GM10248 (cell line): ENCODE measurements at places on chromosomes 3 and 15.

DNA sequence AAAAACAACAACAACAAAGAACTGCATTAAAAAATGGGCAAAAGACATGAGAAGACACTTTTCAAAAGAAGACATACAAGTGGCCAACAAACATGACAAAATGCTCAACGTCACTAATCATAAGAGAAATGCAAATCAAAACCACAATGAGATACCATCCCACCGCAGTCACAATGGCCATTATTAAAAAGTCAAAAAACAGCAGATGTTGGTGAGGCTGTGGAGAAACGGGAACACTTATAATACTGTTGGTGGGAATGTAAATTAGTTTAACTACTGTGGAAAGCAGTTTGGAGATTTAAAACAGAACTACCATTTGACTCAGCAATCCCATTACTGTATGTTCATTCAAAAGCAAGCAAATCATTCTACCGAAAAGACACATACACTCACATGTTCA, 15.1 kb downstream of the EIF1B start:
- DNase-seq = no peak

- DNase-seq = no peak
Observed at GRCh38 chr3:173553635-173554280, 156.2 kb downstream of the NLGN1 start.

DNA sequence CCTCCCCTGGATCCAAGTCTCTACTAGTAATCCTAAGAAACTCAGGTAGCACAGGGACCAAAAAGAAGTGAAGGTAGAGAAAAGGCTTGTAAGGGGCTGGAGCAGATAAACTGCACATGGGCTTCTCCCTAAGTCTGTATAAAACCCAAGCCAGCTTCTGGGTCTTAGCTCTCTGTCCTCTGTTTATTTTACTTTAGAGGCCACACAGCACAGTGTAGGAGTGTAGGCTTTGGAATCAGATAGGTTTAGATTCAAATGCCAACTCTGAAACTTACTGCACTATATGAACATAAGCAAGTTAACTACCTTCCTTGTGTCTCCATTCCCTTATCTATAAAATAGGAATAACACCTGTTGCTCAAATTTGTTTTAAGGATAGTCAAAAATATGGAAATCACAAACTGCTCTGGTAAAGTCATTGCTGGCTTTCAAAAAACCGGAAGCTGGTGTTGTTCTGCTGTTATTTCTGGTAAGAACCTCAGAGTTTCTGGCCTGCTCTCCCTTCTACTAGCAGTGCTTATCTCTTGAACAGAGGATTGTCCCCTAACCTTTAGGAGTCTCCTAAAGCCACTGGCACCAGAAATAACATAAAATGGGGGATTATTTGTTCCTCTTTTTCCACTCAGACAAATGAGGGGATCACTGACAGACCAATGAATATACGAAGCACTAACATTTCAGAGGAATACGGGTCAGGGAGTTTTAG, 33.8 kb downstream of the PIK3R4 start:
- no peak for DNase-seq

DNA sequence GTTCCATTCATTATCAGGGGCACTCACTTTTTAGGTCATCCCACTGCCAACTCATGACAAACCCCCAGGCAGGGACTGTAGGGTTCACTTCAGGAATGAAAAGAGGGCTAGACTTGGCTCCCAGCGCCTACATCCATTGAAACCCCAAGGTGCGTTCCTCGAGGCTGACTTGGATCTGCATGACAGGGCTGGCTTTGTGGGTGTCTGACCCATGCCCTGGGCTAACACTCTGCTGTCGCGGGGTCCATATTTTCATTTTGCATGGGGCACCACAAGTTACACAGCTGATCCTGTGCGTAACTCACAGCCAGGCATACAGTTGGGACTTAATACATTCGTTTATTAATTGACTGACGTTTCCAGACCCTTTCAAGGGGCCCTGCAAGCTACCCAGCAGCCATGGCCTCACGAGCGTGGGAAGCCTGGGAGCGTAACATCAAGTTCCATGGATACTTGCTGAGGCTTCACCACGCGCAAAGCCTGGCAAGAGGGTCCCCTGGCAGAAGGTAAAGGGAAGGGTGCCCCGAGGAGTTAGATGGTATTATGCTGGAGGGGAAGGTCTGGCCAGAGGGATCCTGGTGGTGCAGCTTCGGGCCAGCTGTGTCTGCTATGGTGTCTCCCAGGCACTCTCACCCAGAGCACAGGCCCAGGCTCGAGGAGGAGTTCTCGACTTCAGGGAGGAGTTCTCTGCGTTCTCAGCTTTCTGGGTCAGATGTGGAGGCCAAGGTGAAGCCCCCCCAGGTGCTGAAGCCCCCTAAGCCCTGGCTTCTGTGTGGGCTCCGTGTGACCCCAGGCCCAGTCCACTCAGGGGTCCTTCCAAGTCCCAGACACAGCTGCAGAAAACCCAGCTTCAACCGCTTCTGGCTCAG, 85.4 kb downstream of the ADAMTS17 start:
- DNase-seq = no peak

DNA sequence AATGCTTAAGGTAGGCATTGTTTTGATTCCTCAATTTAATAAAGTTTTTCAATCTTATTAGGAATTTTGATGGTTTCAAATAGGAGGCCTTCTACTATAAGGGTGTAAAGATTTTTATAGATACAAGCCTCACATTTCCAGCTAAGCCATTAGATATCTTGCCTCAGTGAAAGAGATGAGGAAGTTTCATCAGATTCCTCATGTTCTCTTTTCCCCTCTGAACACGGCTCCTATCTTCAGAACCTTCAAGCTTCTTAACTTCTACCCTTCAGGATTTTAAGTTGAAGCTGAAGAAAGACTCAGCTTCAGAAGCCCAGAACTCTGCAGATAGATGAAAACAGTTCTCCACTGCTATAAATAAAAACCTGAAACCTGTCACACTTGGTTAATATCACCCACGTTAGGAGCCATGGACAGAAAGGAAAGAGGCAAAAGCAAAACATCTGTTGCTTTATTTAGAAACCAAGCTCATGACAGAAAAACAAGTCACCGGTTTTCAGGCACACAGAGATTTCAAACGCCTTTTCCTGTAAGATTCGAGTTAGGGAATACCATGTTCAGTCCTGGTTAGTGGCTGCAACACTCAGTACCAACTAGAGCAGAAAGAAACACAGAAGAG, 82.2 kb upstream of the GOLGA8B start:
- no peak for DNase-seq

DNA sequence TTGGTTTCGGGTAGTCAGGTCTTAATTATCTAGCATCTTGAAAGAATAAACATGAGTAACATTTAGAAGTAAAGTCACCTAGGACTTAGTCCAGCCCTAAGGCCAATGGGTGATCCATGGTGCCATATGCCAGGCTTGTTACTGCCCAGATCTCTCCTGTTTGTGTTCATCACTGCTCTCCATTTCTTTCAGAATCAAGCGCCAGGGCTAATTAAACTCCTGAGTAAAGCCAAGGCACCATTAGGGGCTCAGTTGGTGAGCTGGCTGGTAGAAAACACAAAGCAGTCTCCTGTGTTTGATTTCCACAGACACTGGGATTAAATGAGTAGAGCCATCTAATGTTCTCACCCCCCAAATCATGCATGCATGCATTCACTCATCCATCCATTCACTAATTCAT, 11.3 kb downstream of the CYP19A1 start:
- DNase-seq = no peak

GRCh38 chr3:39358333-39358732, 24.8 kb upstream of the SLC25A38 start:
- no peak for DNase-seq

- DNase-seq = no peak
Observed at GRCh38 chr15:50697109-50697797, 10.7 kb upstream of the TRPM7 start.

GRCh38 chr15:52584414-52584813, 15.6 kb upstream of the ARPP19 start:
- DNase-seq = no peak

- no peak for DNase-seq
Observed at GRCh38 chr3:62529230-62529629, 155.9 kb upstream of the FEZF2 start.

- DNase-seq = no peak
Observed at GRCh38 chr3:125612668-125613067, 17.4 kb upstream of the OSBPL11 start.

DNA sequence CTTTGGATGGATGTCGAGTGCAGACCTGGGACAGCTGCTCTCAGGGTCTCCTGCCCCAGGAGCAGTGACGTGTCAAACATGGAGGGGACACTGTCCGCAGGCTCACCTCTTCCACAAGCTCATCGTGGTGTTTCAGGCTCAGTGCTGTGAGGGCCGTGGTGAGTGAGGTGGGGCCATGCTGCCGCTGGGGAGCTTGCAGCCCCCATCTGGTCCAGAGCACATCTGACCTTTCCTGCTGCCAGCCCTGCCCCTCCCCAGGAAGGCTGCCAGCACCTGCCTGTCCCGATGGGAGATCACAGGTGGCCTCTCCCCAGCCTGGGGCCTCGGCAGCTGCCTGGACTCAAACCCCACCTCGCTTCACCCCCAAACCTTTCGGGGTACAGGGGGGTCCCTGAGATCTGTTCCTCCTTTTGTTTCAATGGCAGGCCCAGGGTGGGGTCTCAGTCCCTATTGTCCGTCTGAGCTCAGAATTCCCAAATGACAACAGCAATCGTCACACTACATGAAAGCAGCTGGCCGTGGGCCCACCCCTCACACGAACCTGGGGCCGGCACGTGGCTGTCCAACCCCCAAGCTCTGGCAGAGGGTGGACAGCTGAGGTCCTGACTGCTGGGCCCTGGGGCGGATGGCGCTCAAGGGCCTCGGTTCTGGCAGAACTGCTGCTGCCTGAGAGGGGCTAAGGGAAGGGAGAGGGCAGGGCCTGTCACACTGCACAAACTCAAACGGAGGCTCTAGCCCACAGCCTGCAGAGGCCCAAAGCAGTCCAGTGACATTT, 65.0 kb upstream of the RPL32 start:
- no peak for DNase-seq
